Stimulated activated CD8-positive, alpha-beta memory T cell treated with anti-CD3 and anti-CD28 coated beads, Interleukin-15, amount 100 ng/mL, for 4 hours (primary cell): ENCODE measurements at places on chromosomes 7 and 10.

DNA sequence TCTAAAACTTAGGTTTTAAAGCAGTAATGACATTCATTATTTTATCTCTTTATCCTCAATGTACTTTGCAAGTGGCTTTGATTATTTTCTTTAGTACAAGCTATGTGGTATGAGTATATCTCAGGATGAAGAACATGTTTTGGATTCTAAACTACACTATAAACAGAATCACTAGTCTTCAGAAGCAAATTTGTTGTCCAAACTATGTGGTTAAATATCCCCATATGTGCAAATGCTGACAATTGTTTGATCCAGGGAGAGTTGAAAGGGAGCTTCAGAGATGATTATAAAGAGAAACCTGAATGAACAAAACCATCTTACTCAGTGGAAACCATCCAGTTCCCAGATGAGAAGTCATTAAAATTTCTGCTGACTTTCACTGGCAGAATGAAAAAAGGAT lies 179.3 kb downstream of the MDFIC start:
- DNase-seq = no peak

GRCh38 chr7:16498122-16498521 lies 28.5 kb upstream of the LRRC72 start:
- no peak for DNase-seq

- no peak for DNase-seq
Observed at GRCh38 chr7:114623146-114623545, 208.5 kb downstream of the FOXP2 start.

GRCh38 chr10:90304533-90304932 lies 553.3 kb downstream of the HTR7 start:
- no peak for DNase-seq

GRCh38 chr10:17650416-17650815 lies 6.5 kb downstream of the STAM start:
- DNase-seq = no peak

- DNase-seq = no peak
Observed at GRCh38 chr7:15544050-15544449, 17.8 kb downstream of the AGMO start.

- no peak for DNase-seq
Observed at GRCh38 chr10:123355748-123356481, 201.7 kb downstream of the BUB3 start.

- peak; percentile 58 for DNase-seq
Observed at GRCh38 chr10:119541459-119542356, 811 bp downstream of the RGS10 start.

- DNase-seq = no peak
Observed at GRCh38 chr7:72057796-72058195, 354.3 kb downstream of the CALN1 start.

- no peak for DNase-seq
Observed at GRCh38 chr7:89183712-89184111, 388.2 kb upstream of the TEX47 start.

- no peak for DNase-seq
Observed at GRCh38 chr7:98619450-98620321, 2.6 kb downstream of the NPTX2 start.

DNA sequence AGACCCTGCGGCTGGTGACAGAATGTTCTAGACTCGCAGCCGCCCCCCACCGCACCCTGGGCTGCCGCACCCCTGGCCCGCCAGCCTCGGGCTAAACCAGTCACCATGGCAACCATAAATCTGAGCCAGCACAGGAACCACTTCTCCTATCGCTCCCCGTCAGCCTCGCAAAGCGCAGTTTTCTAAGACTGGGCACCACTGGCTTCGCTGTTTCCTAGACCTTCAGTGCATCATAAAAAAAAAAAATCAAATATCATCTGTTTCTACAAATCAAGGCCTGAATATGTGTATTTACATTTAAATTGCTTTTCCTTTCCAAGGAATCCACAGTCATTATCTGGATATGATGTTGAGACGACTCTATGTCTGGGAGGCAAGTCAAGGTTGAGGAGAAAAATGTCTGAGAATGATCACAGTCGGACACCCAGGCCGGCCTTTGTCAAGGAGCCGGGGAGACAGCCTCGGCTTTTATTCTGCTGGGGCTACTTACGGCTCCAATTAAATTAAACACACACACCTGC lies 99.9 kb downstream of the PTPRN2 start:
- DNase-seq = no peak

- DNase-seq = no peak
Observed at GRCh38 chr7:80847027-80847426, 71.8 kb downstream of the SEMA3C start.

DNA sequence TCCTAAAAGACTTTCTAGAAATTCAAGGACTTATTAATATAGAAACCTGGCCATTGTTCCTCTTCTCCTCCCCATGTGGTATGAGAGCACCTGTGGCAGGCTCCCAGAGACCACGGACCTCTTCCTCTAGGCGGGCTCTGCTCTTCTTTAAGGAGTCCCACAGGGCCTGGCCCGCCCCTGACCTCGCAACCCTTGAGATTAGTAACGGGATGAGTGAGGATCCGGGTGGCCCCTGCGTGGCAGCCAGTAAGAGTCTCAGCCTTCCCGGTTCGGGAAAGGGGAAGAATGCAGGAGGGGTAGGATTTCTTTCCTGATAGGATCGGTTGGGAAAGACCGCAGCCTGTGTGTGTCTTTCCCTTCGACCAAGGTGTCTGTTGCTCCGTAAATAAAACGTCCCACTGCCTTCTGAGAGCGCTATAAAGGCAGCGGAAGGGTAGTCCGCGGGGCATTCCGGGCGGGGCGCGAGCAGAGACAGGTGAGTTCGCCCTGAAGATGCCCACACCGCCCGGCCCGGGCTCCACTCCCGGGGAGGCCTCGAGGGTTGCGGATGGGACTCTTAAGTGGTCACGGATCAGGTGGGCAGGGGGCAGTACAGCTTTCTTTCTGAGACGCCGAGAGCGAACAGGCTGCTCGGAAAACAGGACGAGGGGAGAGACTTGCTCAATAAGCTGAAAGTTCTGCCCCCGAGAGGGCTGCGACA lies at the start of gene SLC26A4:
Gene SLC26A4, plus strand, starts transcription at position 448 of the 700 bp plus-strand sequence. CDS start 814 bp downstream, outside the sequence.
- no peak for DNase-seq

GRCh38 chr10:62813981-62814380 lies 2.2 kb downstream of the EGR2 start:
- DNase-seq = no peak

DNA sequence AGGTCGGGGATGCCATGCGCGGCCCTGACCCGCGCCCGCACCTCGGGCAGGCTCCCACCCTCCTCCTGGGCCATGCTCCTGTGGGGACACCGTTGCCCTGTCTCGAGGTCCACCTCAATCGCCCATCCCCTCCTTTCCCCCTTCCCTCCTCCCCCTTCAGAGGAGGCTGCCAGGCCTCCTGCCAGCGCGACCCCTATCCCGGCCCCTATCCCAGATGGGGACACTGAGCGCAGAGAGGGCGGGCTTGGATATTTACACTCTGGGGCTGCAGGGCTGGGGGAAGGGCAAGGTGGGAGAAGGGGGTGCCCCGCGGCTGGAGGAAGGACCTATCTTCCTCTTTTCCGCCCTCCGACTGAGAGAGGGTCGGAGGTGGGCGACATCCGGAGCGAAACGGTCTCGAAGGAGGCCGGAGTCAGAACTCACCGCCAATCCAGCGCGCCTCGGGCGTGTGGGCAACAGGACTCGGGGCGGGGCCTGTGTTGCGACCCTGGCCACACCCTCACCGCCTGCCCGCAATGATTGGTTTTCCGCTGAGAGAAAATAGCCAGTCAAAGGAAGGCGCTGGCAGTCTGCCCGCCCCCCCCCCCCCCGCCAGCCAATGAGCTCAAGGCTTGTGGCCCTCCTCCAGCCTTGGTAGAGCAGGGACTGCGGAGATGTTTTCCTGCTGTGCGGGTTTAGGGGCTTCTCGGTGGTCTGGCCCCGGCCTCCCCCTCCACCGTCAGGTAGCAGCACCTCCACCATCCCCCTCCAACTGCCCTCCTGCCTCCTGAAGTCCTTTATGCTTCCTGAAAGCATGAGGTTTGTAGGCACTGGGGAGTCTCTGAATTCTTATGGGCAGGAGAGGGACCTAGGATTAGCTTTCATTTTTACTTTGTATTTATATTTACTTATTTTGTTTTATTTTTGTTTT lies at the start of gene METTL27:
Gene METTL27, minus strand, starts transcription at position 450 of the 910 bp plus-strand sequence. Its CDS starts 376 bp downstream, at position 74.
- DNase-seq = peak; percentile 76

GRCh38 chr7:87735360-87735759 lies 107.2 kb downstream of the RUNDC3B start:
- no peak for DNase-seq

- DNase-seq = no peak
Observed at GRCh38 chr7:156975620-156976019, 26.1 kb downstream of the NOM1 start.

DNA sequence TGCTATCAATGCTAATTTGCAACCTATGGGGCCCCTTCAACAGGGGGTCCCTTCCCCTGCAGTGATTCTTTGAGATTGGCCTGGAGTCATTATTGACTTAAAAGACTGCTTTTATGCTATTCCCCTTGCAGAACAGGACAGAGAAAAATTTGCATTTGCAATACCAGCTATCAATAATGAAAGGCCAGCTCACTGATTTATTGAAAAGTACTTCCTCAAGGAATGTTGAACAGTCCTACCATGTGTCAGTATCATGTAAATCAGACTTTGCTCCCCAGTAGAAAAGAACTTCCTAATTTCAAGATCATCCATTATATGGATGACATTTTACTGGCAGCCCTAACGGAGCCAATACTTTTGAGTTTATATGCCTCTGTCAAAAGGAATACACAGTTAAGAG lies 29.7 kb upstream of the ABCA13 start:
- no peak for DNase-seq

GRCh38 chr7:25611196-25611595 lies 382.9 kb upstream of the NPVF start:
- DNase-seq = no peak

DNA sequence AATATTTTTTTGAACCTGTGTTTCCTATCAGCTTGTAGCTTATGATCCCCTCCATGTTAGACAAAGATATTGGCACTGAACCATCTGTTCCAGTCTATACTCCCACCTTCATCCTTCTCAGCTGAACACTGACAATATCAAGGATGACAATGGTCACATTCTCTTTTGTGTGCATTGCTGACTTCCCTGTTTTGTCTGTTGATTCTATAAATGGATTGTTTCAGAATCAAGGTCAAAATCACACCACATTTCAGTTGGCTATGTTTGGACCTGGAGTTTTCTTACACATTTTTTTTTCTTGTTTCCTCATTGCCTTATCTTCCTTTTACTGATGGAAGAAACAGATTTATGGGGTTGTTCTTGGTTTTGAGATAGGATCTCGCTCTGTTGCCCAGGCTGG lies 11.3 kb upstream of the SMURF1 start:
- no peak for DNase-seq

- no peak for DNase-seq
Observed at GRCh38 chr7:33276325-33276724, 147.0 kb downstream of the BBS9 start.

- DNase-seq = no peak
Observed at GRCh38 chr7:17094963-17095574, 203.4 kb upstream of the AHR start.

- DNase-seq = no peak
Observed at GRCh38 chr7:36638140-36638539, 86.2 kb downstream of the AOAH start.

- no peak for DNase-seq
Observed at GRCh38 chr10:29862923-29863614, 196.3 kb downstream of the JCAD start.

DNA sequence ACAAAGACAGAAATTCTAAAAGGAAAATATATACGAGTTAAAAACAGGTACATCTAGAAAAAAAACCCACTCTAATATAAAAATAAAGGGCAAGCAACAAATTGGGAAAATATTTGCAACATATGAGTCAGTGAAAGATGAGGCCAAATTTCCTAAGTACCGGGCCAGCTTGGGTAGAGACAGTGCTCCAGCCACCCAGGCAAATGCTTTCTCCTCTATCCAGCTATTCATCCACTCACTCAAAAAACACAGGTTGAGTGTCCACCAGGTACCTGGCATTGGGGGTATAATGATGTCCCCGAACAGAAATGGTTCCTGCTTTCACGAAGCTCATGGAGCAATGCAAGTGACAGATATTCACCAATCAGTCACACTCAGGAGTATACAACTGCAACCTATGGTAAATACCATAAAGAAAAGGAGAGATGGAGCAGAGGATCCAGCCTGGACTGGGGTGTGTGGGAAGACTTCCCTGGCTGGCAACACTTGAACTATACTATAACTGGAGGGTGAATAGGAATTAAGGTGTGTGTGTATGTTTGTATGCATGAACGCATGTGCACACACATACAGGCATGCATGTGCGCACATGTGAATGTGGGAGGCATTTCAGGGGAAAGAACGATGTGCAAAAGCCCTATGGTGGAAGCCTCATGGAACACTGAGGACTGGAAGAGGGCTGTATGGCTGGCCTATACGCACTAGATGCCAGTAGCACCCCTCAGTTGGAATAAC lies 2.3 kb downstream of the ARHGAP22 start:
- no peak for DNase-seq

GRCh38 chr7:156192921-156193320 lies 380.7 kb upstream of the SHH start:
- DNase-seq = no peak

GRCh38 chr7:151228024-151228866 lies 1.2 kb upstream of the ABCF2 start:
- DNase-seq = no peak

DNA sequence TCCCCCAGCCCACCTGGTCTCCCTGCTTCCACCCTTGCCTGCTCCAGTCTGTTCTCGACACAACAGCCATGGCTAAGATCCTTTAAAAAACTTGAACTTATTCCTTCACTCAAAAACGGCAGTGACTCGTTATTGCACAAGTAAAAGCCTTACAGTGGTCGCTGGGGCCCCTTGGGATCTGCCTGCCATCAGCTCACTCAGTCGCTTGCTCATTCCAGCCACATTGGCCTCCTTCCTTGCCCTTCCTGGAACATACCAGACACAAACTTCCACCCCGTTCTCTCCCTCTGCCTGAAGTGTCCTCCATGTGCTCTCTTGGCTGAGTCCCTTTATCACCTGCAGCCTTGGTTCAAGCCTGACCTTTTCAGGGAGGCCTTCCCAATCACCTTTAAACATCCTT lies 4.7 kb downstream of the CCNY start:
- no peak for DNase-seq

DNA sequence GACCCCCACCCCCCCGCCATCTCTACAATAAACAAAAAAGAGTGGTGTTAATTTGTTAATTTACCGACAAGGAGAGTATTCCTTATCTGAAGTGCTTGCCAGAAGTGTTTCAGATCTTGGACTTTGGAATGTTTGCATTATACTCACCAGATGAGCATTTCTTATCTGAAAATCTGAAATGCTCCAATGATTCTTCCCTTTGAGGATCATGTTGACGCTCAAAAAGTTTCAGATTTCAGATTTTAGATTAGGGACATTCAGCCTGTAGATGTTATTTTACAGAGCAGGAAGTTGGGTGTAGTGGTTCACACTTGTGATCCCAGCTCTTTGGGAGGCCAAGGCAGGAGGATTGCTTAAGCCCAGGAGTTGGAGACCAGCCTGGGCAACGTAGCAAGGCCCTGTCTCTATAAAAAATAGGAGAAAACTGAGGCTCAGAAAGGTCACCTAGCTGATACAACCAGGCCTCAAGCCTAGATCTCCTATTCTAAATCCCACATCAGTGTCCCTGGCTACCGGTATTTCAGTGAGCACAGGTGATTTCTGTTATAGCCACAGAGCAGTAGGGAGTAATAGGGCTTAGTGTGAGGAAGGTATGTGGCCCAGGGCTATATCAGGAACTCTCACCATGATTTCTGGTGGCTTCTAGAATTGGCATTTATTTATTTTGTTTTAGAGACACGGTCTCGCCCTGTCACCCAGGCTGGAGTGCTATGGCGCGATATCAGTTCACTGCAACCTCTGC lies 35.4 kb downstream of the TMEM120A start:
- DNase-seq = no peak
